ENCODE measurements at places on chromosomes 2 and 18.
A peak's percentile ranks its signal among the peaks of the same experiment; 100 is the strongest.

- DNase-seq: no peak
Observed at GRCh38 chr2:128313091-128313836, 5.4 kb downstream of the HS6ST1 start.

GRCh38 chr2:171595456-171595855, 73.2 kb downstream of the CYBRD1 start:
- no peak for DNase-seq

DNA sequence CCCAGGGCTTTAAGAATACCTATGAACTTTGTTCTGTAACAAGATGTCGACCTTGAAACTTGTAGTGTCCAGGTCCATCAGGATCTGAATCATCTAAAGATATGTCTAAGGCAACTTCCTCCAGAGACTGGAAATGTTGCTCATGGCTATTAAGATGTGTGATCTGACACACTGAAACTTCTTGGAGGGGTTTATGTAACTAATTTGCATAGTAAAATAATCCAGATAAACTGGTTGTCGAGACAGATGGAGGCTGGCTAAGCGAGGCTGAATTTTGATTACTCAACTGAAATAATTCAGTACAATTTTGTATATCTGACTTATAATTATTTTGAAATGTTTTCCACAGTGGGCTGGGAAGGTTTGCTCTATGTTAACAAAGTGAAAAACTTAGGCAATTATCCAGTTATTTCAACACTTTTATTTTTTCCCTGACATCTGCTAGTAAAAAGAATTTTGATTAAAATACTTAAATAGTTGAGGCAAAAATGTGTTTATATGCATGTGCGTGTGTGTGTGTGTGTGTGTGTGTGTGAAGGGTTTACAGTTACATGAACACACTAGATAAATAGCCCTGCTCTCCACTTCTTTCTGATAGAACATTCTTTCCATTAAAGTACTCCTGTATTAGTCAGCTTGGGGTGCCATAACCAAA, 11.4 kb upstream of the MAP3K20 start:
- DNase-seq: no peak

DNA sequence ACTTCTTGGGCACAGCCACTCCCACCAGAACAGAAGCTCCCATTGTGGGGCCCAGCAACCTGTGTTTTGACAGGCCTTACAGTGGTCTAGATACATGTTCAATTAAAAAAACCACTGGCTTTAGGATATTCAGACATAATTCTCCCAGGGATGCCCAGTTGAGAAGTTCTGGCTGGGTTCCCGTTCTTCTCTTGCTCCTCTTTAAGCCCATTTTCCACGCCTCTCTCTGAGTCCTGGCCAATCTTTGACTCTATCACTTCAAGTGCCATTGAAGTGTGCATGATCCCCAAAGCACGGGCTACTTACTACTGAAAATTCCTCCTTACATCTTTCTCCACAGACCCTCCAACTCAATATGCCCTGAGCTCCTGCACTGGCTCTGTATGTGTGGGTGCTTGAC, 17.5 kb upstream of the SULT1C3 start:
- DNase-seq: no peak

- DNase-seq: no peak
Observed at GRCh38 chr18:55179835-55180234, 220.6 kb upstream of the CCDC68 start.

GRCh38 chr2:121947674-121948073, 192.2 kb downstream of the TSN start:
- no peak for DNase-seq

DNA sequence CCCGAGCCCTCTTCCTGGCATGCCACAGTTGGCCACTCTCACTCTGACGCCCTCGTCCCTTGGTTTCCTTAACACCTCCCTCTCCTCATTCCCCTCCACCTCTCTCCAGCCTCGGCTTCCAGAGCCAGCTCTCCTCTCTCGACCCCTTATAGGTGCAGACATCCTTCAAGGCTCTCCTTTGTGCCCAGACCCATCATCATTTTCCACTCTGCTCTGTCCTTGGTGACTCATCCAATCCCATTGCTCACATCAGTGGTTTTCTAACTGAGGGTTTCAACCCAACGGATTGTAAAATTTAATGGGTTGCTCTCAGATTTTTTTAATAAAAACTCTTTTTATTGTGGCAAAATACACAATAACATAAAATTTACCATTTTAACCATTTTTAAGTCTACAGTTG, 6.2 kb downstream of the ST8SIA5 start:
- no peak for DNase-seq

DNA sequence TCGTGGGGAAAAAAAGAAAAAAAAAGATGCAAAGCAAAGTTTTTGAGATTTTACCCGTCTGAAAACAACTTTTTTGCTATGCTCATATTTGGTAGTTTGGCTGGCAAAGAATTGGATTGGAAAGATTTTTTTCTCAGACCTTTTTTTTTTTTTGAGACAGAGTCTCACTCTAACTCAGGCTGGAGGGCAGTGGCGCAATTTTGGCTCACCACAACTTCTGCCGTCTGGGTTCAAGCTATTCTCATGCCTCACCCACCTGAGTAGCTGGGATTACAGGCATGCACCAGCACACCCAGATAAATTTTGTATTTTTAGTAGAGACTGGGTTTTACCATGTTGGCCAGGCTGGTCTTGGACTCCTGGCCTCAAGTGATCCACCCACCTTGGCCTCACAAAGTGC, 56.3 kb upstream of the TANC1 start:
- DNase-seq: no peak

DNA sequence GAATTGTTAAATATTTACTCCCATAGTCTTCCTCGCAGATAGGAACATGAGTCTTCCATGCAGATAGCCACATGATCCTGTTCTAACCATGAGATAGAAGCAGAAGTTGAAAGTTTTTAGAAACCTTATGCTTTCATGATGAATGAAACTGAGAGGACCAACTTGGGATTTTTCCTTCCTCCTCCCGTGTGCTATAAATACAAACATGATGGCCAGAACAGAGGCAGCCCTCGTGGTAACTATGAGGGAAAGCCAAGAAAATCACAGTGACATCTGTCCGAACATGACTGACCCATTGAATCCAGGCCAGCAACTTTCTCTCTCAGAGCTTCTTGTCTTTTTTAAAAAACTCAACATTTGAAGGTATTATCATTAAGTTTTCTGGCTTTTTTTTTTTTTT, 78.5 kb downstream of the ACAA2 start:
- no peak for DNase-seq

GRCh38 chr2:124065636-124066035, 40.5 kb downstream of the CNTNAP5 start:
- no peak for DNase-seq

GRCh38 chr2:159427048-159427447, 140.5 kb upstream of the WDSUB1 start:
- DNase-seq: no peak

- no peak for DNase-seq
Observed at GRCh38 chr18:76202322-76202721, 292.7 kb downstream of the ZNF516 start.

- no peak for DNase-seq
Observed at GRCh38 chr2:239108459-239108858, 260.6 kb downstream of the TWIST2 start.

DNA sequence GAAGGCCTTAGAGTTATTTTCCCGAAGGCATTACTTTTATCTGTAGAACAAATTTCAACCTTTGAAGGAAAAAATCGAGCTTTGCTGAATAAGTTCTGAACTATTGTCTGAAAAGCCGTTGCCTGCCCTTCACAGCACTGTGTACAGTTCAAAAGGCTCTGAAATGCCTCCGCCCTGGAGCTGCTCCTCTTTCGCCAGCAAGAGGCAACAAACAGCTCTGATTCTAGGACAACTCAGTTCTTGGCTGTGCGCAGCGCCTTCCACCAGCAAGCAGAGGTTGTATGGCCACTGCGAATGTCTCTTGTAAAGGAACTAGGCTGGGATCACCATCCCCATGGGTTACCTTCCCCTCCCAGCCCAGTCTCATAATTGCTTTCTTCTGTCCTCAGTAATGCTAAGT, 308.5 kb downstream of the GBX2 start:
- DNase-seq: no peak

DNA sequence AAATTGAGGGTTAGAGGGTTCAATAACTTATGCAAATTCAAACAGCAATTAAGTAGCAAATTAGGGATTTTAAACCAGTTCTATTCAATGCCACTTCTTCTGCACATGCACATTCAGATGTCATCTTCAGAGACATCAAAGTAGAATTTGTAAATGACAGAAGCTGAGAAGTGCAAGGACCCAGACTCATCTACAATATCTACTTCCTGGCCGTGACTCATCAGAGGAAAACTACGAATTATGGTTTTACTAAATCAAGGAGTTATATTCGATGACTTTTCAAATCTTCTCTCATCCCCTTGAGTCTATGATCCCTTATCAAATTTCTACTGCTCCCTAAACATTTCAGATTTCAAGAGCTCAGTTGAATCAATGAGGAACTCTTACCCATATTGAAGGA, 20.0 kb upstream of the STAT4 start:
- DNase-seq: no peak

GRCh38 chr2:186346216-186346615, 139.8 kb upstream of the ZC3H15 start:
- no peak for DNase-seq

DNA sequence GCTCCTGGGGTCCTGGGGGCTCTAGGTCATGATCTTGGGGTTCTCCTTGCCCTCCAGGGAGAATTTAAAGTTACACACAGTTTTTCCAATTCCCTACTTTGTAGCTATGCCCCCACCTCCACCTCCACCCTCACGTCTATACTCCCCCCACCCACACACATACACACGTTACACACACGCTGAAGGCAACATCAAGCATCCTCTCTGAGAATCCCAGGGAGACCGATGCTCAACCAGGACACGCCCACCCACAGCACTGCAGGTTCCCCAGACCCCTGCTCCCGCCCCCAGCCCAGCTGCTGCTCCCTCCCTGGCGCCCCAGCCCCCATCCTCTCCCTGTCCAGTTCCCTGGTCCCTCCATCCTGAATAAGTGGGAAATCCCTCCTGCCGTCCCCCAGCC, 6.4 kb upstream of the TNS1 start:
- DNase-seq: no peak

GRCh38 chr2:145644820-145645302, 1124.9 kb upstream of the ZEB2 start:
- DNase-seq: no peak

DNA sequence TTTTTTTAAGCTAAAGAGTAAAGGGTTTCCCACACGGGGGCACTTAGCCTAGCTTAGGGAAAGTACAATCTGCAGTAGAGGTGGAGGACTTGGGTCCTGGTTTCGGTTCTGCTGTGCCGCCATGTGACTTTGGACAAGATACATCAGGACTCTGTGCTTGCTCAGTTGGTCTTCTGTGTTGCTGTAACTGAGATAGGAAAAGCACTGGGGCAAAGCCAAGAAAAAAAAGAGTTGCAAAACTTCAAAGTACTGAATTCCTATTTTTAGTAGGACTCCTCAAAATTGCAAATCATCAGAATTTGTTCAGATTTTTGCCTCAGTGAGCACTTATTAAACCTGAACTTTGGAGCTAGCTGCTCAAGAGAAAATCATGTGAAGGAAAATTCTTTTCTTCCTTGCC, 96.3 kb upstream of the STON1 start:
- DNase-seq: no peak

GRCh38 chr2:175648577-175649063, 353.4 kb downstream of the LNPK start:
- no peak for DNase-seq

DNA sequence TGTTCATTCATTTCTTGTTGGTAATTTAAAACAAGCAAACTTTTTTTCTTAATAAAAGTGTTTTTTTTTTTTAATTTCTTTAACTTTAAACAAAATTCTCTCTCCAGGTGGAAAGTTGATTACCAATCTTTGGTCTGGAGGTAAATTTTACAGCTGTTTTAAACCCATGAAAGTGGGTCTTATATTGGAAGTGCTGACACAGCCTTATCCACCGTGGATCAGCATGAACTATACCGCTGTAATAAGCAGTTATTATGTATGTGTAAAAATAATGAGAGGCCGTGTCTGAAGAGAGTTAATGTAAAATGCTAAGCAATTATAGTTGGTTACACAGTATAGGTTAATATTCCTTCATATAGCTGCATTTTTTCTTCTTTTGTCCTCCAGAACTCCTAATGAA, 378.1 kb upstream of the ATP5MC3 start:
- DNase-seq: no peak

- no peak for DNase-seq
Observed at GRCh38 chr18:55607773-55608172, 19.8 kb upstream of the TCF4 start.

- DNase-seq: peak; percentile 11
Observed at GRCh38 chr2:55718165-55719008, 24.7 kb upstream of the PNPT1 start.

GRCh38 chr2:154289870-154290269, 408.6 kb upstream of the KCNJ3 start:
- no peak for DNase-seq

- DNase-seq: no peak
Observed at GRCh38 chr18:42929857-42930256, 185.6 kb downstream of the RIT2 start.

- DNase-seq: no peak
Observed at GRCh38 chr2:214386720-214387119, 24.1 kb upstream of the VWC2L start.

DNA sequence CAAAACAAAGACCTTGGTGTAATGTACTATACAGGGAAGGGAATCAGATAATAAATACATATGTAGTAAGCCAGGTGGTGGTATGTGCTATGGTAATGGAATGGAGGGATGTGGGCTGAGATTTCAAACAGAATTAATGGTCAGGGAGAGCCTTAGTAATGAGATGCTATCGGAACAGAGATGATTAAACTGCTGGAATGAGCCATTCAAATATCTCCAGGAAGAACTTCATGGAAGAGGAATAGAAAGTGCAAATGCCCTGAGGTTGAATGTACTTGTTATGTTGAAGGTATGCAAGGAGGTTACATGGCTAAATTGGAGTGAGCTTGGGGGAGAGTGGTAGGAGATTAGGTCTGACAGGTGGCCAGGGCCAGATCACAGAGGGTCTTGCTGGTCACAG, 5.1 kb downstream of the SERPINB11 start:
- DNase-seq: no peak

DNA sequence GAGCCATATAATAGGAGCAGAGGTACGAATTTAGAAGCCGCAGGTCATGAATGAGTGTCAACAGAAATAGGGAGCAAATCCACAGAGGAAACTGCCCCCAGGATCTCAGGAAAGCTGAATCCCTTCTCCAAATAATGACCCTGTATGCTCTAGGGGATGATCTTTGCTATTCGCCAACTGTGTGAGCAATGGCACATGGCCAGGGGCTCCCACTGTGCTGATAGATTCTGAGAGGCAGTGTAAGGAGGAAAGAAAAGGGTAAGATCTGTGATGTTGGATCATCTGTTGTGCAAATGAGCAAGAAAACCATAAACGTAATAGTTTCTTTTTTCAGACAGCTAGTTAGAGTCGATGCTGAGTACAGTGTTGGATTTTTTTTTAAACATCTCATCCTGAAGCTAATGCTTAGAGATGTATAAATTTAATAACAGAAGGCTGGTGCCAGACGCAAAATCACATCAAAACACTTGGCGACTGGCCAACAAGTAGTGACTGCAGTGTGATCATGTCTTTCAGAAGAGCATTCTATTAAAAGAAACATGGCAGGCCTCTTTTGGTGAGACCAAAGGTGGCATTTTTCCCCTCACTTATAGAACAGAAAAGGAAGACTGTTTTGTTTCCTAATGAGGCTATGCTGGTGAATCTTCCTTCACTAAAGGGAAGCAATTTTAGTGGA, 77.4 kb downstream of the ABCA12 start:
- DNase-seq: no peak

GRCh38 chr2:44184106-44184505, 15.4 kb downstream of the PPM1B start:
- no peak for DNase-seq
